ENCODE measurements at places on chromosomes 3 and 15. TPM values are rescaled to one million over a fixed set of nuclear protein-coding genes. Genes with fewer than 3 reads are reported as not detected.

DNA sequence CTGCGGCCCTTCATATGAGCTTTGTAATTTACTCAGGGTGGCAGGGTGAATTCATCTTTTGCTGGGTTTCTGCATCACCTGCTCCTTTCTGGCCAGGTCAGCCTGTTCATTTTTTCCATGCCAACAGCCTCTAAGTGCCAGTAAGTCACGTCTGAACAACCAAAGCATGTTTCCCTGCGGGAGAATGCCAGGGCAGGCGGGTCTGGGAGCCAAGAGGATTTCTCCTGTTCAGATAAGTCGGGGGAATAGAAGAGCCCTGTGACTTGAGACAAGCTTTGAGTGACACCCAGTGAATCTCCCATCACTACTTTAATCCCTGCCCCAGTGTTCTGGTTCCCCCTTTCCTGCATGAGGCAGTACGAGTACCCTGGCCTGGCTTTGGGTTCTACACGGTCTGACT lies 153.1 kb downstream of the PGPEP1L start:
- no peak for DNase-seq

GRCh38 chr3:131735116-131735515 lies 232.3 kb upstream of the MRPL3 start:
- DNase-seq, result no peak

Gene CYP1A1
- total RNA-seq, result 0.82 TPM

GRCh38 chr3:169662843-169663160 lies 710 bp downstream of the MECOM start:
- DNase-seq, result no peak

Gene ADAMTS17
- total RNA-seq, result 7.4 TPM

Data from left colon (tissue), 2 donors.